Daoy (cell line): ENCODE measurements at places on chromosomes 2 and 18. TPM values are rescaled to one million over a fixed set of nuclear protein-coding genes. Genes with fewer than 3 reads are reported as not detected.
A peak's percentile ranks its signal among the peaks of the same experiment; 100 is the strongest.

G6PC2 gene
- not detected in 2 replicates for total RNA-seq

DNA sequence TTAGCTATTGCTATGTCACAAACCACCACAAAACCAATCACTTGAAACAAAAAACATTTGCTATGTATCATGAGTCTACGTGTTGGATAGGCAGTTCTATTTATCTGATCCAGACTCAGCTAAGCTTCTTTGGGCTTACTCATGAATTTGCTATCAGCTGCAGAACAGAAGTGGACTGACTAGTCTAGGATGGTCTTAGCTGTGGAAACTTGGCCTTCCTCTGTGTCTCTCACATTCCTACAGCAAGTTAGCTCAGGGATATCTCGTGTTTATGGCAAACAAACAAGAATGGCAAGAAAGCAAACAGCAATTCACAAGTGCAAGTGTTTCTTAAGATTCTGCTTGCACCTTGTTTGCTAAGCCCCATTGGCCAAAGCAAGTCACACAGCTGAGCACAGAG, 288.0 kb upstream of the TNP1 start:
- no peak for DNase-seq

DNA sequence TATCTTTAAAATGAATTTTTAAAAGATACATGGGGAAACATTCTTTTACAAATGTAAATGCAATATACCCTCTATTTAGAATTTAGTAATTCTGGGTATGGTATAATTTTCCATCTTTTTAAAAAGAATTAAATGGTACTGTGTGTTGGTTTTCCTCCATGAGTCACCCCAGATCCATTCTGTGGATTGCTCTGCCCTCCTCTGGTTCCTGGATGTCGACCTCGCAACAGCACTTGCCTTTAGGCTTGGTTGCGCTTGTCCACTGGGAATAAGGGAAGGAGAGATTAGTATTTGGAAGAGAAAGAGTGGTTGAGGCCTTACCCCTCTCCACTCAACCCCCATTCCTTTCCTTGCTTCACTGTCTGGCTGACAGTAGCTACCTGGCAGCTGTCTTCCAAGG, 90.4 kb downstream of the FTCDNL1 start:
- no peak for DNase-seq

SGPP2 gene
- total RNA-seq, result 0.74 and 0.92 TPM in 2 replicates

RAB3GAP1 gene
- total RNA-seq, result 33.7 and 39.9 TPM in 2 replicates

DNA sequence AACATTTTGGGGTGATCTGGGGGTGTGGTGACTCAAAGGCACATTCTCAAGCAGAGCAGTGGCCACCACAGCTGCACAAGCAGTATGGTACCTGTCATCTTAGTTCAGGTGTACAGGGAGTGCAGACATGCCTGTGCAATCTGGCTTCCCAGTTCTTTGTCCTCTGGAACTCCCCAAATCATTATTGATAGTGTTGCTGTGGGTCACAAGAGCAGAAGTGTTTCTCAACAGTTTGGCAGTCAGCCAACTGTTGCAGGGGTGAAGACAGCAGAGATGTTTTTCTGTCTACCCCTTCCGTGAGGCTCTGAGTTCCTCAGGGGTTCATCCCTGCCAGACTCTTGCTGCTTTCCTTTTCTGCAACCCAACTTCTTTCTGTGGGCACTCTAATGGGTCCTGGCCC, 206.5 kb upstream of the ZSWIM2 start:
- DNase-seq, result no peak

DNA sequence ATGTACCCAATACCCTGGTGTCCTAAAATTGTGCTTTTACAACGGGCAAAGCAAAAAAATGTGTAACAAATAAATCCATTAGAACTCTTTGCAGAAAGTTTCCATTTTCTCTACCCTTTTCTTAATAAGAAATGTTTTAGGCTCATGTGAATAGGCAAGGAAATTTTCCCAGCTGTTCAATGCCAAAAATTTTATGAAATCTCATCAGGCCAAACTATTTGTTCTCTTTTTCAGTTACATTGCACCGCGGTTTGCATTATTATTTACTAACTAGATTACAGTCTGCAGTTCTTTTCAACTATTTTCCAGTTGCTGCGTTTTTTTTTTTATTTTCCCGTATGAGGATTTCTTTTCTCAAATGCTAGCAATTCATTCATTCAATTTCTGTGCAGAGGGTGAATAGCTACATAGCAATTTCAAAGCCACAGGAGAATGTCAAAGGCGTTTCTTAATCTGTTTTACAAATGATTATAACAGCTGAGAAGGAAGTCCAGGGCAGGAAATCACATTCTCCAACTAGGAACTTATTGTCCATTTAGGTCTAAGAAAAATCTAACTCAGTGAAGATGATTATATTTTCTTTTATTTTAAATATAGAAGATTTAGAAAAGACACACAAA, 367.5 kb upstream of the MMADHC start:
- no peak for DNase-seq

SULT1C2 gene
- total RNA-seq, result 1.0 and 7.7 TPM in 2 replicates

DNA sequence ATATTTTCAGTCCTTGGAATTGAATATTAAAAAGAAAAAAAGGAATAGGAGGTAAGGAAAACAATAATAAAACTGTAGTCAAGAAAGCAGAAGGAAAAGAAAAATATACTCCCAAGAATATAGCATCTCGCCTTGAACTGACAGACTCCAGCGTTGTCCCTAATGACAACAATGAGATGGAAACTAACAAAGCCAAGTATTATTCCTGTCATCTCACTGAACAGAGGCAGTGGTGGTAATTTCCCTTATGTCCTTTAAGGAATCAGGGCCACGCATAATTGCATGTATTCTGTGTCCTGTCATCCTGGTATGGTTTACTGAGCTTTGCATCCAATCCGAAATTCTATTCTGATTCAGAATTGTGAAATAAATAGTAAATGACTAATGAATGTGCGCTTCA, 158.9 kb downstream of the LRRTM4 start:
- no peak for DNase-seq

GRCh38 chr2:74843433-74843832, 9.5 kb downstream of the HK2 start:
- DNase-seq, result peak; percentile 88

DNA sequence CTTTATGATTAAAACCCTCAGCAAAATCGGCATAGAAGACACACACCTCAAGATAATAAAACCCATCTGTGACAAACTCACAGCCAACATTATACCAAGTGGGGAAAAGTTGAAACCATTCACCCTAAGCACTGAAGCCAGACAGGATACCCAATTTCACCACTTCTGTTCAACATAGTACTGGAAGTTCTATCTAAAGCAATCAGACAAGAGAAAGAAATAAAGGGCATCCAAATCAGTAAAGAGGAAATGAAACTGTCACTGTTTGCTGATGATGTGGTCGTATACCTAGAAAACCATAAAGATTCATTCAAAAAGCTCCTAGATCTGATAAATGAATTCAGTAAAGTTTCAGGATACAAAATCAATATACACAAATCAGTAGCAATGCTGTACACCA, 16.4 kb upstream of the RPRD1A start:
- DNase-seq, result no peak

RALB gene
- 37.7 and 39.5 TPM in 2 replicates for total RNA-seq

DNA sequence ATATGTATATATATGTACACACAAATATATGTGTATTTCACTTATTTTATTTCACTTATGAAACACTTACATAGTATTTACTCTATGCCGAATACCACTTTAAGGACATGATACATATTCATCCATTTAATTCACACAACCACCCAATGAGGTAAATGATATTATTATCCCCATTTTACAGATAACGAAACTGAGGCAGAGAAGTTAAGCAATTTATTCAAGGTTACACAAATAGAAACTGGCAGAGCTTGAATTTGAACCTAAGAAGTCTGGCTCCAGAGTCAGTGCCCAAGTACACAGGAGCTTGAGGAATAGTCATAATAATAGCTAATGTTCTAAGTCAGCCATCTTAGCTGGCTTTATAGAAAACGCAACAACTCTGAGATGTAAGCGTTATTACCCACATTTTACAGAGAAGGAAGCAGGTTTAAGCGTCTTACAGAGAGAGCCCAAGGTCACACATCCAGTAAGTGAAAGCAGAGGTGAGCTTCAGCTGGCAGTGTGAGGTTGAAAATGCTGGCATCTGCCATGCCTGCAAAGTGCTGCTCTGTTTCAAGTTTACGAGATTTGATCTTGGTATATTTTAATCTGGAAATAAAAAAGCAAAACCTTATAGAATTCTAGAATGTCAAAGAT, 326.9 kb downstream of the LPIN1 start:
- DNase-seq, result no peak

ABCG8 gene
- not detected in 2 replicates for total RNA-seq

HOXD13 gene
- 20.7 and 21.5 TPM in 2 replicates for total RNA-seq

TNFAIP6 gene
- 2.4 and 3.2 TPM in 2 replicates for total RNA-seq

GRCh38 chr2:149782572-149782971, 195.0 kb upstream of the MMADHC start:
- DNase-seq, result no peak

GRCh38 chr2:106886916-106887758, 1.2 kb upstream of the ST6GAL2 start:
- peak; percentile 77 for DNase-seq

FBLN7 gene
- total RNA-seq, result 0.68 TPM in 1 of 2 replicates, not detected in the other

- DNase-seq, result no peak
These were observed 78.2 kb downstream of the COA5 start for GRCh38 chr2:98530114-98530513.

DNA sequence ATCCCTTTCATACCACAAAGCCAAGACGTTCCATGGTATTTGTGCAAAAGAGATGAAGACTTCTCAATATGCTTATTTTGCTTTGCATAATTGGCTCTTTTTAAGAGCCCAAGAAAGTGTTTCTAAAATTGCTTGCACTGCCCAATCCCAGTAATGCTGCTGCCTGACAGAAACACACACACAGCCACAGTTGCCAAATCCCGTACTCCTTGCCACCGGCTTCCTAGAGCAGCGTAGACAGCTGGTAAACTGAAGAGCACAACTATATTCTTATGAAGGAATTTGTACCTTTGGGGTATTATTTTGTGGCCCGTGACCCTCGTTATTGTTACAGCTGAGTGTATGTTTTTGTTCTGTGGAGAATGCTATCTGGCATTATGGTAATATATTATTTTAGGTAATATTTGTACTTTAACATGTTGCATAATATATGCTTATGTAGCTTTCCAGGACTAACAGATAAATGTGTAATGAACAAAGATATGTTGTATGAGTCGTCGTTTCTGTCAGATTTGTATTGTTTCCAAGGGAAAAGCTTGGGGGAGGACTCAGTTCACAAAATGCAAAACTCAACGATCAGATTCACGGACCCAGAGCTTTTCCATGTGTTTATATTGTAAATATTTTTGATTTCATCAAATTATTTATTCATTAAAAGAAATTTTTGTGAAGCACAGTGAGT, 202.9 kb upstream of the RAB12 start:
- DNase-seq, result no peak

DNA sequence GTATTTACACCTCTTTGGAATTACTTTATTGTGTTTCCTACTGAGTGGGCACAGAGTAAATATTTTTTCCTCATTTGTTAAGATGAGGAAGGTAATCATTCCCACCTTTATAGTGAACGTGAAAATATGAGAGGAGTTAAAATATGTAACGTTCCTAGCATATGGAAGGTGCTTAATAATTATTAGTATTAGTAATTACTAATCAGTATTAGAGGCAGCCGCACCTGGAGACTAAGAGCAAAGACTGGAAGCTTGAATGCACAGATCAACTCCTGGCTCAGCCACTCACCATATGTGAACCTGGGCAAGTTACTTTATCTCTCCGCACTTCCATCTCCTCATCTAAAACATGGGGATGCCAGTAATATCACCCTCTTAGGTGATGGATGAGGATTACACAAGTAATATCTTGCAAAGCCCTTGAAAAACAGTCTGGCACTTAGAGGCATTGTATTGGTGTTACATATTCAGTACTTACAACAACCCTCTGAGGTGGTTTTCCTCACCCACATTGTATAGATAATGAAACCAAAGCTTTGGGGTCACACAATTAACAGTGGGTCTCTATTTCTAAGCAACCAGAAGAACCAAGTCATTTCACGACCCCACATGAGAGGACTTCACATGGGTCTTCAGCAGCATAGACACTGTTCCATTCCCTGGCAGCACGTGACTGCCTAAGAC, 100.3 kb upstream of the KCTD1 start:
- no peak for DNase-seq

- DNase-seq, result peak; percentile 63
These were observed 31.7 kb upstream of the EIF2AK3 start for GRCh38 chr2:88658881-88659537.

MSH6 gene
- 101 and 115 TPM in 2 replicates for total RNA-seq

ESPNL gene
- 0.40 and 0.54 TPM in 2 replicates for total RNA-seq
